ENCODE measurements at places on chromosomes 11 and 22. TPM values are rescaled to one million over a fixed set of nuclear protein-coding genes. Genes with fewer than 3 reads are reported as not detected.

The CRYBB3 gene
- total RNA-seq = 0.09 TPM

DNA sequence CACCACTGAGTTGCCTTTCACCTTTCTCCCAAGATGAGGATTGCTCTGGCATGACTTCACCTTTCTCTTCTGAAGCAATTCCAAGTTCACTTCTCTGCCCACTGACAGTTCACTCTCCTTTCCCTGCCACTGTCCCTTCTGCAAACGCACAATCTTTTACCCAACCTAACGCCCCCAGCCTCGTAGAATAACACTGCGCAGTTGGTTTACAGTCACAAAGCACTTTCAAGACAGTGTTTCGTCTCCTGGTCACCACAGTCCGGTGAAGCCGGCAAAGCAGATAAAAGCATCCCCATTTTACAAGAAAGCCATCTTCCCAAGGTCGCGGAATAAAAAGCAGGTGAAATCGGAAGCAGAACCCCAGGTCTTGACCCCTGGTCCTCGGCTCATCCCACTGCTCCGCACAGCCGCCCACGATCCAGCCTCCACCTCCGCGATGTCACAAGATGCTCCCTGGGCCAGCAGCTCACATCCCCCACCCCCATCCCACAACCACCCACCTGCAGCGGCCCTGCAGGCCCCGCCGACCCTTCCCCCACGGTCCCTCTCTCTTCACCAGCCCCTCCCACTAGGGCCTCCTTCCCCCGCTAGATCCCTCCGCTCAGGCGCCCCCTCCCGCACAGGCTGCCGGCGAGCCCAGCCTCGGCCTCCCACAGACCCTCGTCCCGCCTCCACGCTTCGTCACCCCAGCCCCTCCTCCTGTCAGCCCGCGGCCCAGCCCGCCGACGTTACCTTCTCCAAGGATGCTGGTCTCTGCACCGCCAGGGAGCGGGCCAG is 585 bp downstream of the PI4KA start:
- peak; percentile 82 for DNase-seq
- peaks cover 6% of the 10 kb centered on the region for H3K36me3 ChIP-seq
- peaks cover 39% of the 10 kb centered on the region for H3K4me1 ChIP-seq
- H3K4me3 ChIP-seq = peak overlapping the region; percentile 71
- no peaks in the 10 kb centered on the region for H3K27me3 ChIP-seq
- H3K27ac ChIP-seq = peak overlapping the region; percentile 90

The TBX1 gene
- 0.05 TPM for total RNA-seq

The FOLH1 gene
- total RNA-seq = 0.99 TPM

The CARD18 gene
- total RNA-seq = 0.28 TPM

DNA sequence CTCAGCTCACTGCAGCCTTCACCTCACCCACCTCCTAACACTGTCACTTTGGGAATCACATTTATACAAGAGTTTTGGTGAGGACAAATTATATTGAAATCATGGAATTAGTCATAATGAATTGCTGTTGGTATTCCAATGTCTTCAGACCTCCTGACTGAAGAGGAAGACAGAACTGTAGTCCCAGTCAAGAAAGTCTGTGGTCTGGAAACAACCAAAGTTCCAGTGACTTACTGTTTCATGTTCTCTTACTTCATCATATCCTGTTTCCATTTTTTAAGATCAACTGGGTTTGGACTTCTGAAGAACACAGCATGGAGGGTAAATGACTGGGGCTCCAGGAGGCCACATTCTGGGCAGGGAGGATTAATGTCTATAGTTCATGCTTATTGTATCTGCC is 43.0 kb upstream of the HIPK3 start:
- H3K4me3 ChIP-seq = no peak overlapping the region
- no peaks in the 10 kb centered on the region for H3K4me1 ChIP-seq
- no peak overlapping the region for H3K27ac ChIP-seq
- DNase-seq = no peak

The DUSP8 gene
- 0.14 TPM for total RNA-seq

DNA sequence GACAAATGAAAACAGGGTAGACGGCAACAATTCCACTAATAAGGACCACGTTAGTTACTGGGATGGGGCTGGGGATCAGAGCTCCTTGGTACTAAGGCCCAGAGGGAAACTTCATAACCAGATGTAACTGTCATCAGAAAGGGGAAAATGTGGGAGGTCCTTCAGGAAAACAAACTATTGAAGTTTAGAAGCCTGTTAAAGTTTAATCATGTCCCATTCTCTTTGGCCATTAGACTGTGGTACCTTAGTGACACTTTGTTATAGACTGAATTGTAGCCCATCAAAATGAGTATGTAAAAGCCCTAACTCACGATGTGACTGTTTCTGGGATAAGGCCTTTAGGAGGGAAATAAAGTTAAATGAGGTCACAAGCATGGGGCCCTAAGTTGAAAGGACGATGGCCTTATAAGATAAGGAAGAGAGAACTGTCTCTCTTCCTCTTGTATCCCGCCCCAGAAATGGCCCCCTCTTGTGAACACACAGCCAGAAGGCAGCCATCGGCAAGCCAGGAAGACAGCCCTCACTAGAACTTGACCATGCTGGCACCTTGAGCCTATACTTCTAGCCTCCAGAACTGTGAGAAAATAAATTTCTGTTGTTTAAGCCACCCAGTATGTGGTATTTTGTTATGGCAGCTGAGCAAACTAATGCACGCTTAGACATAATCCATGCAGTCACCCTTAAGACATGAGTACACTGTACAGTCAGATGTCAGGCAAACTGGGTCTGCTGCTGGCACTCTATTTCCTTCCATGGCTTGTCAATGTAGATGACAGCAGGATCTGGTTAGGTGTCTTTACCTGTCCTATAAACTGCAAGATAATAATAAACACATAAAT is 26.9 kb upstream of the USP47 start:
- no peak for DNase-seq
- no peak overlapping the region for H3K27ac ChIP-seq
- no peaks in the 10 kb centered on the region for H3K4me1 ChIP-seq
- H3K36me3 ChIP-seq = no peaks in the 10 kb centered on the region
- no peak overlapping the region for H3K4me3 ChIP-seq

Measured in thymus (tissue), 14 donors.